Dorsolateral prefrontal cortex (tissue), 122 donors: ENCODE measurements at places on chromosomes 2 and 18.

- no peak for DNase-seq
Observed at GRCh38 chr2:239309398-239310245, 91.2 kb downstream of the HDAC4 start.

DNA sequence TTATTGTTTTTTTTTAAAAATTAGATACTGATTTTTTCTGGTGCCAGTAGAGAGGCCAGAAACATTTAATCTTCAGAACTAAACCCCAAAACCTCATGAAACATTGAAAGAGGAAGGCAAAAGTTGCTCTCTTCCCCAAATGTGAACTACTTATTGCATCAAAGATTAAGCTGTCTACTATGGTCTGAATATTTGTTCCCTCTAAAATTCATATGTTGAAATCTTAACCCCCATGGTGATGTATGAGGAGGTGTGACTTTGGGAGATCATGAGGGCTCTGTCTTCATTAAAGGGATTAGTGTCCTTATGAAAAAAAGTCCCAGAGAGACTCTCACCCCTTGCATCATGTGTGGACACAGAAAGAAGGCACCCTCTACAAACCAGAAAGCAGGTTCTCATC is 28.2 kb upstream of the SLC8A1 start:
- DNase-seq: no peak

GRCh38 chr2:234322766-234323465 is 174.0 kb downstream of the ARL4C start:
- no peak for DNase-seq

DNA sequence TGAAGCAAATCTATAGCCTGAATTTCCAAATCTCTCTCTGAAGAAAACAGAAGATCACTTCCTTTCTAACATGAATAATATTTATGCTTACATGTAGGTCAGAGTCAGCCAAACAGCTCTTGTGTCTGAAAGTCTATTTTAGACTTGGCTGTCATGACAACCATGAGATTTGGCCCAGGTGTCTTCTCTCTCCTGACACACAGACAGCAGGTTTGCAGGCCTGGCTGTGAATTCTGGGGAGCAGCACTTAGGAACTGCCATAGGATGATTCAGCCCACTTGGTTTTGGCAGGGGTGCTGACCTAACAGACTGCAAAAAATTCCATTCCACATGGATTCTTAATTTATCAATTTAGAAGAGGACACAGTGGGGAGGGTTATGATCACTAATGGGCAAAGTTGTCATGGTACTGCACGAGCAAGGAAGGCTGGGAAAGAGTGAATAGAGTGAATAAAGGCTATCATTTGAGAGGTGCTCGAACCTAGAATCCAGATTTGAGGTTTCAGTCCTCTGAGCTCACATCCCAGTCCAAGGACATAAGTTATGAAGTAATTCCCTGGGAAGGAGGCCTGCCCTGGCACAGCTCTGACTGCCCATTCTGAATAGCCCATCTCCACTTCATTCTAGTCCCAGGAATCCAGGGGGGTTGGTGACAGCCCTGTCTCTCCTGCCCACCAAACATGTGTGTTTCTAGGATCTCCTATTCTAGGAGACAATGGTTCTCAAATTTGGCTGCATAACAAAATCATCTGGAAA is 453.9 kb upstream of the TRIB2 start:
- no peak for DNase-seq

DNA sequence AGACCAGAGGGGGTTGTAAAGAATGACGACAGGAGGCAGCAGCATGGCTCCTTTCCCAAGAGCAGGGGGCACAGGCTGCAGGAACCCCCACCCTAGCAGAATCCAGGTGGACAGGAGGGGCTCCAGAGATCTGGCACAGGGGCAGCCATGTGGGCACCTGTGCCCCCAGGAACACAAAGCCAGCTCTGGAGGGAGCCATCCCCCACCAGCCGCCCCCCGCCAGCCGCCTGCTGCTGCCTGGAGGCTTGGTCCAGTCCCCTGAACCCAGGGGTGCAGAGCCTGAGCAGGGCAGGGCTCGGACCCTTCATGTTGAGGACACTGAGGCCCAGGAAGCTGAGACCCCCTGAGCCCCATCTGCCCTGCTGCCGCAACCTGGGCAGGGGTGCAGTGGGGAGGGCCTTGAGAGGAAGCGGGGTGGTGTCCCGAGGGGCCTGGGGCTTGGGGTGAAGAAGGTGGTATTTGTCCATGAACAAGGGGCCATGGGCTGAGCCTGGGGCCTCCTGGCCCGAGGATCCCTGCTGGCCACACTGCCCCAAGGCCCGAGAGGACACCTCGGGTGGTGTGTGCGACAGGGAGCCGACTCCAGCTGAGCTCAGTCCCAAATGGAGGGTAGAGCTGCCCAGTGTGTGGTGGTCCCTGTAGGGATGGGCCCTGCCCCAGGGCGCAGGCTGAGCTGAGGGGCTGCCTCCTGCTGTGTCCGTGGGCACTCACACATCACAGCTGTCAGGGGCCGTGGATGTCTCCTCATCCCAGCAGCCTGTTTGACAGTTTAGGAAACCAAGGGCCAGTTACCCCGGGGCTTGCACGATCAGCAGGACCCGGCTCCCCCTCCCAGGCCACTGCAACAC is 39.8 kb upstream of the SNED1 start:
- DNase-seq: no peak

DNA sequence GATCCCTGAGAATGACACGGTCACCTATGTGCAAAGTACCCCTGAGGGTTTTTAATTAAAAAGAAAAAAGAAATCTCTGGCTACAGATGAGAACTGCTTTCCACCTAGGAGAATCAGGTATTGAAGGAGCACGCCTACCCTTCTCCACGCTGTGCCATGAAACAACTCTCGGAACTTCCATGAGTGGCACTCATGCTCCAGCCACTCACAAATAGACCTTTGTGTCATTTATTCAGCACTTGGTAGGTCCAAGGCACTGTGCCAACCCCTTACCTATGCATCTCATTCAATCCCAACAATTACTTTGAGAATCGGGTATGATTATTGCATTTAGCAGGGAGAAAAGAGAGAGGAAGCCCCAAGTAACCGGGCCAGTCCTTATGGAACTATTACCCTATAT is 44.9 kb upstream of the TTC39C start:
- no peak for DNase-seq

GRCh38 chr2:46101557-46102220 is 195.5 kb upstream of the EPAS1 start:
- no peak for DNase-seq

DNA sequence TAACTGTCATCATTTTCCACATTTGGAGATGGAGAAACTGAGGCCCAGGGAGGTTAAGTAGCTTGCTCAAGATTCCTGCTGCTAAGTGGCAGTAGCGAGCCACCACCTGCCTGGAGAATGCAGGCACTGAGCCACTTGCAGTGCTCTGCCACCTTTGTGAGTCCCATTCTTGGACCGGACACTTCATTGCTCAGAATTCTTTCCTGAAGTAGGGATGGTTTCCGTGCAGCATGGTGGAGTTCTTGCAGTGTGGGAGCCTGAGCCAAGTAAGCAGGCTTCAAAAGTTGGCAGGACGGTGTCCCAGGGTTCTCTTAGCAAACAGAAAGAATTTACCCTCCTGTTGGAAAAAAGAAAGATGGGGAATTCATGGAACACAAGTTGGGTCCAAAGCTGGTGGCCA is 115.0 kb upstream of the MMADHC start:
- no peak for DNase-seq

DNA sequence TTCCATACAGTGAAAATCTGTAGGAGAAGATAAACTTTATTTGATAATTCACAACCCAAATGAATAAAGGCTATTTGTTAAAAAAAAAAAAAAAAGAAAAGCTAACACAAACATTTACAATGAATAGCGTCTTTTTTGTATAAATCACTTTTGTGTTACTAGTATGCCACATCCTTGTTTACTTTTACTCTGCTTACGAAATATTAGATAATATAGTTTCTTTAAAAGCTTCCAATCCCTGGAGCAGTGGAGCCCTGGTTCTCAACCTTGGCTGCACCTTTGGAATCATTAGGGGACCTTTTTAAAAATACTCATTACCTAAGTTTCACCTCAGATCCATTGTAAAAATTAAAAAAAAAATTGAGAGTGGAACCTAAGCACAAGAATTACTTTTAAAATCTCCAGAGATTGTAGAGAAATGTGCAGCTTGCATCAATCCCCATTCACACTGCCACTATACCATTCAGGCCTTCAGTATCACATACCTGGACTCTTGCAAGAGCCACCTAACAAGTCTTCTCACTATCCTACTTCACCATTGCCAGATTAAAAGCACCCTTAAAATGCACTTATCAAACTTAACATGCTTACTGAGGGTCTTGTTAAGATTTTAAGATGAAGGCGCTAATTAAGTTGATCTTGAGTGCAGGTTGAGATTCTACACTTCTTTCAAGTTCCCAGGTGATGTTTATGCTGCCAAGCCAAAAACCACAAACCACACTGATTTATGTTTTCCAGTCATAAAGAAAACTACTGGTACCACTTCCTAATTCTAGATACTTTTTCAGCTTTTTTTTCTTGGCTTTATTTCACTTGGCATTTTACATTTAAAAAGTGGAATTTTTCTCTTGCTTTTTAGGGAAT is 59.7 kb upstream of the ZC3H15 start:
- no peak for DNase-seq

GRCh38 chr2:150473767-150474166 is 13.7 kb downstream of the RND3 start:
- DNase-seq: no peak

GRCh38 chr18:22872900-22873537 is 60.1 kb upstream of the RBBP8 start:
- no peak for DNase-seq

DNA sequence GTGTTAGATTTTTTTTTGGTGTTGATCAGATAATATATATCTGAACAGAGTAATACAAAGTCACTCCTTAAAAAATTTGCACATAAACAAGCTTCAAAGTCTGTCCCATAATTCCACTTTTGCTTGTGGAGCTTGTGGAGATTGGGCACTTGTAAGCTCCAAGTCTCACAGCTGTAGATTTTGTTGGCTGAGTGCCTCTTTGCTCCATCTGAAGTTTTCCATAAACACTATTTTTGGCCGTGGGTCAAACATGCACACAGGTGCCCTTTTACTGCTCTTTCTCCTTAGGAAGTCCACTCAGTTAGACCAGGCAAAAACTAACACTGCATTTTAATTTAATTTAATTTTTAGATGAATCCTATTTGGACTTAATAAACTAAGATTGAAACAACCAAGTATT is 3.6 kb upstream of the KCNJ13 start:
- no peak for DNase-seq

GRCh38 chr2:67645280-67646138 is 248.4 kb downstream of the ETAA1 start:
- DNase-seq: no peak

- peak; percentile 83 for DNase-seq
Observed at GRCh38 chr2:101341901-101342624, 33.6 kb upstream of the RNF149 start.

DNA sequence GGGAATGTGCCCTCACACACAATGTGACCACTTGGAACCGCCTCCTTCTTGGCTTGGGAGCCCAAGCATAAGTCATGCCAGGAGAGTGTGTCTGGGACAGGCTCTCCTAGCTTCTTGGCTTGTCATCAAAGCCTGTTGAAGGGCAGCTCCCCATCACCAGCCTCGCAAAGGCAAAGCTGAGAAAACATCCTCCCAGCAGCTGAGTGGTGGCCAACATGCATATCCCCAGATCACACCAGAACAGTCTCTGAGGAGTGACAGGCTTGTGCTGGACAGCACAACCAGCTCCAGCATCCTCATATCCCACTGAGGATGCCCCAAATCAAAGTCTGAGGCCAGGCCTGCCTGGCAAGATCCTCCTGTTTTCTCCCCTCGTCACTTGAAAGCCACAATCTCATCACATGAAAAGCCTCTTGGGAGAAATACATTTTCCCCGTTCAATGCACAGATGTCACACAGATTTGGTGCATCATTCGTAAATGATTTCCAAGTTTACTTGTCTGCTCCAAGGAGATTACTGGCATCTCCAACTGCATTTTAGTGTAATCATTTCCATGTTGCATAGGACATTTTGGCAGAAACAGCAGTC is 269.3 kb downstream of the TTC32 start:
- DNase-seq: no peak

DNA sequence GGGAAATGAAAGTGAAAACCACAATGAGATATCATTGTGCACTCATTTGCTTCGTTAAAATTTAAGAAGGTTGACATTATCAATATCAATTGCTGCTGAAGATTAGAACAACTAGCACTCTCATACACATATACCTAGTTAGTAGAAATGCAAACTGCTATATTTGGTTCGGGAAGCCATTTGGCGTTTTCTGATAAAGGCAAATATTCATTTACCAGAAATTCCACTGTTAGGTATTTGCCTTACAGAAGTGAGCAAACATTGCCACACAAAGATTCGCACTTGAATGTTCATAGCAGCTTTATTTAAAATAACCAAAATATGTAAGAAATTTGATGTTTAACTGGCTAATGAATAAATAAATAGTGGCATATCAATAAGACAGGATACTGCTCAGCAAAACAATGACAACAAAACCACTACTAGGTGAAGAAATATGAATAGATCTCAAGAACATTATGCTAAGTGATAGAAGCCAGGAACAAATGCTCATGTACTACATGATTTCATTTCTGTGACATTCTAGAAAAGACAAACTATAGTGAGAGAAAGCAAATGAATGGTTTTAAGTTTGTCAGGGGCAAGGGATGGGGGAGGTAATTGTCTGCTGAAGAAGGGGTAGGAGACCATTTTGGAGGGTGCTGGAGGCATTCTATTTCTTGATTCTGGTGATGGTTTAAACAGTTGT is 387.8 kb downstream of the PTH2R start:
- no peak for DNase-seq

- DNase-seq: no peak
Observed at GRCh38 chr2:229752970-229753729, 38.8 kb upstream of the DNER start.

DNA sequence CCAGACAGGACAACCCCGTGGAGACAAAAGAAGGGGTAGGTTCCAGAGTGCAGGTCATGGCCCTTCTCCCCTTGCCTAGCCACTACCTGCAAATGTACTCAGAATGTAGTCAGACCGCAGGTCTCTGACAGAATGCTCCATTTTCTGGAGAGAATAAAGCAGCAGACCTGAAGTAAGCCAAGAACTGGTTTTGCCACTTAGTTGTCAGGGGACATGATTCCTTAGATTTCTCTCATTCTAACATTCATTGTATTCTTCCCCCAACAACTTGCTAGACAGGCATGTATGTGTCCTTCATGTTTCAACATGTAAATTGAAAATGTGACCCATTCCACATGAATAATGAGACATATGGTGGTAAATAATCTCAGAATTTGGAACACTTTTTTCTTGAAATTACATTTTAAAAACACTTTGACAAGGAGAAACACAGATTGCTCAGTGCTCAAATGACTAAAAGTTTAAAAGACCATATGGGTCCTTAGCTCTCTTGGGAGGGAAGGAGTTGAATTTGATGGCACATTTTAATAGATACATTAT is 142.4 kb downstream of the CCBE1 start:
- DNase-seq: no peak

- DNase-seq: no peak
Observed at GRCh38 chr2:123179526-123179925, 845.6 kb upstream of the CNTNAP5 start.

DNA sequence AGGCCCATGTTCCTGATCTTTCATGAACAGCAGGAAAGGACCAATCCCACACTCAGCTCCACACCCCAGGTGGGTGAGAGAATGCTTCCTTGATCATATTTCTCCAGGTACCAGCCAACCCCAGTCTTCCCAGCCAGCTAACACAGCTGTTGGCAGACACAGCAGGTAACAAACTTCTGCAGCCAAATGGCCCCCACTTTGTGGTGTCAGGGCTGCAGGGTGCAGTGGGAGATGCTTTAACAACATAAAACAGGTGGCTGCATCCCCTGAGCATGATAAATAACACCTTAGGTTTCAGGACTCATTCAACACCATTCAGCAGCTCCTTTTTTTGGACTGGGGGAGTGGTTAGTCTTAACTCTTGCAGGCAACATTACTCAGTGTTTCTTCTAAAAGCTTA is 76.7 kb upstream of the ACAA2 start:
- DNase-seq: no peak
